ENCODE measurements at places on chromosomes 11 and 22.
A peak's percentile ranks its signal among the peaks of the same experiment; 100 is the strongest.

GRCh38 chr11:133243832-133244231 lies 288.5 kb downstream of the OPCML start:
- DNase-seq = no peak

- DNase-seq = no peak
Observed at GRCh38 chr11:25775603-25776002, 556.3 kb upstream of the ANO3 start.

GRCh38 chr11:66687831-66688281 lies 10.2 kb upstream of the RBM4B start:
- DNase-seq = no peak

GRCh38 chr22:36413022-36413775 lies 25.4 kb upstream of the MYH9 start:
- no peak for DNase-seq

DNA sequence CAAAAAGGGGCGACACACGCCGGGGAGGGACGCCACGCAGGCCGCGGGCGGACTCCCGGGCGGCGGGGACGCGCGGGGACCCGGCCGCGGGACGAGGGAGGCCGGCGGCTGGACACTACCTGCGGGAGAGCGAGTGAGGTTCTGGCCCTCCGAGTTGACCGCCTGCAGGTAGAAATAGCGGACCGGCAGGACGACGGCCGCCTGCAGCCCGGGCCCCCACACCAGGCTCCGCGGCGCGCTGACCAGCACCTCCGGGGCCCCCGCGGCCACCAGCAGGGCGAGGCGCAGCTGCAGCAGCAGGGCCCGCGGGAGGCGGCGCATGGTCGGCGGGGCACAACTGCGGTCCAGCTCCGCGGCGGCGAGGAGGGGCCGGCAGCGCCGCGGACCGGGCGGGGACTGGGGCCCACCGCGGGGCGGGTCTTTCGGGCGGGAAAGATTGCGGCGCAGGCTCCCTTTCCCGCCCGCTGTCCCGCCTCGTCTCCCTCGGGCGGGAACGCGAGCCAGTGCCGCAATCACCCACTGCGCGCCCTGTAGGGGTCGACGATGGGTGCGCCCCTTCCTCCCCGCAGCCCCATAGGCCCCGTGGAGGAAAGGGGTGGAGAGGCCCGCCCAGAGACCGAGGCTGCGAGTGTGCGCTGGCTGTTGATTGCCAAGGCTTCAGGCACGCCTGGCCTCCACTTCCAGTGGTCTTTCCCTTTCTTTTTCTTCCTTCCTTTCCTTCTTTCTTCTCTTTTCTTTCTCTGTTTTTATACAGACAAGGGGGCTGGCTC lies at the start of gene POGLUT3:
Gene POGLUT3 (minus strand): TSS at position 339 of the 770 bp plus-strand sequence. CDS start 18 bp downstream, at position 321.
- DNase-seq = peak; percentile 59

GRCh38 chr11:20156280-20156875 lies 3.9 kb downstream of the DBX1 start:
- no peak for DNase-seq

GRCh38 chr22:38074181-38075104 lies 9.5 kb downstream of the SLC16A8 start:
- DNase-seq = no peak

DNA sequence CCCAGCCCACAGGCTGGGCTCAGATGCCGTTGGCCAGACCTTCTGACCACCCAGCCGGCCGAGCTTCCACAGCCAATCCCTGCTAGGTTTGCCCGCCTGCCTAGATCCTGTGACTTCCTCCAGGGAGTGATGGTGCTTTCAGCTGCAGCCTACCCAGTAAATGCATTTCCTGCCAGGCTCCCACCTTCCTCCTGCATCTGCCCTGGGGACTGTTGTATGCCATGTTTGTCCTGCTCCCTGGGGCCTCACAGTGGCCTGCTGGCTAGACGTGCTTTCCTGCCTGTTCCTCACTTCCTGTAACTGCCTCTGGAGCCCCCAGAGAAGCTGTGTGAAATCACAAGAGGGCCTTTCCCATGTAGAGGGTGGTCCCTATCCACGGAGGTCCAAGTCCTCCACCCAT lies 86.2 kb downstream of the GALNT18 start:
- DNase-seq = no peak

GRCh38 chr11:92758241-92758780 lies 211.1 kb upstream of the MTNR1B start:
- DNase-seq = no peak

DNA sequence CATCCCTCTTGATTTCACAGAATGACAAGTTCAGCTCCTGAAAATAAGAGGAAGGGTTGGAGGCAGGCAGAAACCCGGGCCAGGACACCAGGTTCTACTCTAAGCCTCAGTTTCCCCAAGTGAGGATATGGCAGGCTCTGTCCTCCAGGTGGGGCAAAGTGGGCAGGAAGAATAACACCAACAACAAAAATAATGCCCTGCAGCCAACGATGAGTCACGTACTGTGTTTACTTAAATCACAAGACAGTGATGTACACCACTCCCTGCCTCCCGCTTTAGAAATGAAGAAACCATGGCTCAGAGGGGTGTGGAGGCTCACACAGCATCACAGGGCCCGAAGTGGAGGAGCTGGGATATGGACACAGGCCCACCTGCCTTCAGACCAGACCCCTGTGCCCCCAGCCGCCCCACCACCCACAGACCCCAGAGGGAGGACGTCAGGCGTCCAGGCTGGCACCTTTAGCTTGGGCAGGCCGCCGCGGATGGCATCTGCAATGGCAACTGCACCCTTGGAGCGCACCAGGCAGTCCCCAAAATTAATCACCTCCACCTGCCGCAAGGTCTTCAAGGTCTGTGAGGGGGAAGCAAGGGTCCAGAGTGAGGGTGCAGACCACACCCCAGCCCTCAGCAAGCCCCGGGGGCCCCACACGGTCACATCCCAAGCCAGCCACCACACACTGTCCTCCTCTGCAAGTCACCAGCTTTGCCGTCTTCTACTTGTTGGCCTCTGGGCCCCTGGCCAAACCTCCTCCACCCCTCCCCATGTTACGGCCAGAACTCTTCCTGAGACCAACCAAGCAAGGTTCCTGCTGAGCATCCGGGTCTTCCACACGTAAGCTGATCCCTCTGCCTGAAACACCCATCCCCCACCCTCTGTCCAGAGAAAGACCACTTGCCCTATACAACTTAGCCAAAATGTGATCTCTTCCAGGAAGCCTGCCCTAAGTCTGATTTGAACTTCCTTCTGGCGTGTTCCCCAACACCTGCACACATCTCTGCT lies 15.8 kb upstream of the CHADL start:
- peak; percentile 25 for DNase-seq

GRCh38 chr11:65386307-65387140 lies at the start of gene FRMD8:
Gene FRMD8, plus strand, starts transcription at chr11:65386637. Its CDS starts 400 bp downstream, at chr11:65387037.
- DNase-seq = peak; percentile 88

GRCh38 chr22:25661073-25661472 lies 80.9 kb upstream of the MYO18B start:
- DNase-seq = no peak

DNA sequence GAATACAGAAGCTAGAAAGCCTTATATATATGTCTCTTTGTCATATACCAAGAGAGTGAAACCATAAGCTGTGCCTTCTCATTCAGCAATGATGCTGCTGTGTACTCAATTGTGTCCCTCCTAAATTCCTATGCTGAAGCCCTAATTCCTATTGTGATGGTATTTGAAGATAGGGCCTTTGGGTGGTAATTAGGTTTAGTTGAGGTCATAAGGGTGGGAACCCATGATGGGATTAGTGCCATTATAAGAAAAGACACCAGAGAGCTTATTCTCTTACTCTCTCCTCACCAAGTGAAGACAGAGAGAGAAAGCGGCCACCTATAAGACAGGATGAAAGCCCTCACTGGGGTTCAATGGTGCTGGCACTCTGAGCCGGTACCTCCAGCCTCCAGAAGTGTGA lies 1191.3 kb upstream of the TENM4 start:
- no peak for DNase-seq

DNA sequence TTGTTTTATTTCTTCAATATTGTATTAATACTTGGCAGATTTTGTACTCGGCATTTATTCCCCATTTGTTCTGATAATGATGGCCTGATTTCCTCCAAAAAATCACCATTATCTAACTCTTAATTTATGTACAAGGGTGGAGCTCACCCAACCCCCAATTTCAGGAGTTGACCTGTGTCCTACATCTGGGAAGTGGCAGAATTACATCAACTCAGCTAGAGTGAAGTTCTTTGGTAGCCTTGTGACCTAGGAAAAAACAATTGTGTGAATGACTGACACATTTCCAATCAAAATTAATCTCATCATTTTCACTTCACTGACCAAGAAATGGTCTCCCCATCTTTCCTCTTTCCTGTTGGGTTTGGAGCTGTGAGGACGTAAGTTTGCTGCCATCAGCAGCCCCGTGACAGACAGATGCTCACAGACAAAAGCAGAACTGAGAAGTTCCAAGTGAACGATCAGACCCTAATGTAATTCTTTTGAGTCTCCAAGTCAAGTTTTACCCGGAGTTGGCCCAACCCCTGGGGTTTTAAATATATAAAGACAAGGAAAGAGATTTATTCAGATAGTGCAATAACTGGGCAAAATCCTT lies 16.6 kb upstream of the MS4A6E start:
- DNase-seq = no peak
